ENCODE measurements at places on chromosomes 7 and 10.
A peak's percentile ranks its signal among the peaks of the same experiment; 100 is the strongest.

GRCh38 chr7:143979359-143979758, 20.8 kb upstream of the OR6B1 start:
- DNase-seq, result no peak

DNA sequence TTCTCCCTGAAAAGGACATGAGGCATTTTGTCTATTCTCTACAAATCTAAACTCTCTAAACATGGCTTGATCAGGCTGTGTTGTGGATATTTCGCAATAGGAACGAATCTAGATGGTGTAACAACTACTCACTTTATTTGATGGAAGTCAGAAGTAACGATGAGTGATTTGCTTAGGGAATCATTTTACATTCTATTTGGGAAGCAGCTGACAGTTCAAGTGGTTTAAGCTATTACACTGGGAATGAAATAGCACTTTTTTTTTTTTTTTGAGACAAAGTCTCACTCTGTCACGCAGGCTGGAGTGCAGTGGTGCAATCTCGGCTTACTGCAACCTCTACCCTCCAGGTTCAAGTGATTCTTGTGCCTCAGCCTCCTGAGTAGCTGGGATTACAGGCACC, 44.1 kb downstream of the NPY start:
- DNase-seq, result no peak

GRCh38 chr7:52540041-52540440, 495.4 kb upstream of the POM121L12 start:
- DNase-seq, result no peak

DNA sequence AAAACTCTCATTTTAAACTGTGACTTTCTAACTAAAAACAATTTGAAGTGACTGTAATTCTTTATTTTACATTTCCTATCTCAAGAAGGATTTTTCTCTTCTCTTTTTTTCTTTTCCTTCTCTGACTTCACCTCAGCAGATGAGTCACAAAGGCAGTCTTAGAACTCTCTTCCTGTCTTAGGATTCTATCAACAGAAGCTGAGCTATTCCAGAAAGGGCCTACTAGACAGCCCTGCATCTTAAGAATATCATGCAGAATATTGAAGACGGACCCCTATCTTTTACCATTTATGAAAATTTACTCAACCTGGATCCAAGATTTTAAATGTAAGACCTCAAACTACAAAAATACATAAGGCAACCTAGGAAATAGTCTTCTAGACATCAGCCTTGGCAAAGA, 365.7 kb upstream of the SEMA3C start:
- DNase-seq, result no peak

GRCh38 chr10:51532044-51532443, 167.4 kb downstream of the CSTF2T start:
- DNase-seq, result no peak

GRCh38 chr7:20482071-20482470, 133.4 kb upstream of the ABCB5 start:
- no peak for DNase-seq

GRCh38 chr10:103445767-103446567, 6.2 kb downstream of the CALHM2 start:
- no peak for DNase-seq

DNA sequence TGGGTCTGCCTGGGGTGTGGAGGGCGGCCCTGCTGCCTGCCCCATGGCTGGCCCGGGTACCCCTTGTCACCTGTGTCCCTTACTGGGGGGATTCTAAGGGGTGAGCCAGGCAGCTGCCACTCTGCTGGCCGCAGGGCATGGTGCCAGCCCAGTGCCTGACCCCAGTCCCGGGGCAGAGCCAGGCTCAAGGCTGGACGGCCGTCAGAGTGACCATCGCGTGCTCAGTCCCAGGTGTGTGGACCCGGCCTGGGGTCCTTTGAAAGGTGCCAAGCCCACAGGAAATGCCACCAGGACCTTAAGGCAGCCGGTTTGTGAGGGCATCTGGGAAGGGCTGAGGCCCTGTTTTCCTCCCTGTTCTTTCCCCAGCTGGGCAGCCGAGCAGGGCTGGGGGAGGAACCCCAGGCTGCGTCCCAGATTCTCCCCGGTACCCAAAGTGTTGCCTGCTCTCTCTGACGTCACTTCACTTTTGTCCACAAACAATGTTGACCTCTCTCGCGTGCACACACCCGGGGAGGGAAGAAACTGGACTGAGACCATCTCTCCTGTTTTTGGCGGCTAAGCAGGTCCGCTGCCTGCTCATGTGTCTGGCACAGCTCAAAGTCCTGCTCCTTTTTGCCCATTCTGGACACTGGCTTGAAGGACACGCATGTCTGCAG, 37.6 kb downstream of the PAPOLB start:
- no peak for DNase-seq

DNA sequence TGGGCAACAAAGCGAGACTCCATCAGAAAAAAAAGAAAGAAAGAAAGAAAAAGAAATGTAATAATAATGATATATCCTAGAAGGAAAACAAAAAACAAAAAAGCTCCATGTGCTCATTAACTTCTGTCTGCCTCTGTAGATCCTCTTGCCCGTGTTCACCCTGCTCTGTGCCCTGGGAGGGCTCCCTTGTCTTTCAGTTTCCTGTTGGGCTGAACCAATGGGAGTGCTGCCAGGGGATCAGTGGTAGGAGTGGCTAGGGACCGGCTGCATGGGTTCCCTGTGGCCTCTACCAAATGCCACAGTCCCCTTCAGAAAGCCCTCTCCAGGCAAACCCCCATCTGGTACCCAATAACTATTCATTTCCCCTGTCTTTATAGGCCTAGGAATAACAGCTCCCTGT, 51.8 kb upstream of the PARD3 start:
- no peak for DNase-seq

DNA sequence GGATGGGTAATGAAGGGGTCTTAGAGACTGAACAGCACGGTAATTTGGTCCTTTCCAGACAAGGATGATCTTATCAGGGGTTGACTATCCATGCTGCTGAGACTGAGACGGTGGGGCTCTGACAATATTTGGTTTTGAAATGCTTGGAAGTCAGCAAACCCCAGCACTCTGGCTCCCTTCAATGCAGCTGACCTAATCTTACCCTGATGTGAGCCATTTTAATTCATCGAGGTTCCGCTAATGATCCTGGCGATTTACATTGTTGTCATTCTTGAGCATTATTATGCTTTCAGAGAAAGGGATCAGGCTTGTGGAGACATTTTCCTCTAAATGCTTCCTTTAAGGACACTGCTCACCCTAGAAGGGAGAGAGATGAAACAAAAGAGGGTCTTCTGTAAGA, 114.6 kb upstream of the BMPER start:
- no peak for DNase-seq

DNA sequence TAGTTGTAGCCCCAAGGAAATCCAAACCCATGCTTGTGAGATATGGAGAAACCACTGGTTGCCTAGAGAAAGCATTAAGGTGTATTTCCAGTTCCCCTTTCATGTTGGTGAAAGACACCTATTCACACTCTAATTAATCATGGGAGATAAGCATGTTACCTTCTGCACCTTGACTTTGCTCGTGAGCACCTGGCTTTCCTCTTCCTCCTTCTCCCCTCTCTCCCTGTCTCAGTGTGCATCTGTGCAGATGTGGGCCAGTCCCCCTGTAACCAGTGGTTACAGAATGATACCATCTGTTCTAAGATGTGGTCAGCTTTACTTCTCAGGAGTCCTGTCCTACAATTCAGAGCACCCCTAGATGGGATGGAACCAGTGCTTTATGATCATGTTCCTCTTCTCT, 160.6 kb downstream of the LCOR start:
- DNase-seq, result no peak

DNA sequence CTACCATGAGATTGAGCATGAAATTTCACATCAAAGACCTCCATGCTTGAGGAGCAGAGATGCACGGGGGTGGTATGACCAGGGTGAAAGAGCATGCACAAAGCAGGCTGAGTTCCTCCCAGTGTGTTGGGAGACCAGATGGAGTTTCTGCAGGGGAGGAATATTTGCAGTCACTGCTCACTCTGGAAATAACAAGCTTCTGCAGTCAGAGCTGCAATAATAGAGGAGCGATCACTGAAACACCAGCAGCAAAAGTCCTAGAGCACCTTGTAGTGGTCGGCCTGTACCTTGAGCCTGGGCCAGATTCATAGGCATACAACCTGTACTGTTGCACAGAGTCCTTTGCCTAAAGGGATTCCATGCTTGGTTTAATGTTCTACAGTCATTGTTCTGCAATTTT, 184.5 kb upstream of the SP8 start:
- DNase-seq, result no peak

DNA sequence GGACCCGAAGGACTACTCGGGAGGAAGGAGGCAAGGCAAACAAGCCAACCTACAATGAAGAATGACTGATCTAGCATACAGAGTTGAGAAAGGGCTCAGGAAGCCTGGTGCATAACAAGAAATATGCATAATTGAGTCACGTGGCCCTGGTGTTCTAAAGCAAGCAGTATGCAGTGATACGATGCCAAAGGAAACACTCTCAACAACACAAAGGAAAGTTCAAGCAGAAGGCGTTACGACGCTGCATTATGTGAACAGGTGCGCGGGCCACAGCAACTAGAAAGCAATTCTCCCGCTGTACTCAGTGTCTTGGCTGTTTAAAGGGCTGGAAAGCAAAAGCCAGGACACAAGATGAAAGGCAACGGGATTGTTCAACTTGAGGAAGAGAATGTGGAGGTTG, 100.8 kb downstream of the PRTFDC1 start:
- DNase-seq, result no peak

DNA sequence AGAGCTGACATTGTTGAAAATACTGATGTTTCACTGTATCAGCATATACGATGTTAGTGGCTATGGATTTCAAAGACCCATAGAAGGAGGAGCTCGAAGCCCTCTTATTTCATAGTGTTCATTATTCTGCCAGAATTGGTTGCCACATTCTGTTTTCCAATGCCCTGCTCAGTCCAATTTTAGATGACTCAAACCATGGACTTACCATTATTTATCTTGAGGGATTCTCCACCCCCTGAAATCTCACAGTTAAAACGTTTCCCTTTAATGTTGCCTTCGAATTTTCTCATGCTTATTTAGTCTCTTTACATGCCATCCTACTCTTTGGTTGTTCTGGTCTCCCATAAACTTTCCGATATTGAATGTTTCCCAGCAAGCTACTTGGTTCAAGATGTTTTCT, 264.5 kb downstream of the HDAC9 start:
- no peak for DNase-seq

GRCh38 chr10:119333146-119333792, 125.9 kb downstream of the GRK5 start:
- DNase-seq, result peak; percentile 65

DNA sequence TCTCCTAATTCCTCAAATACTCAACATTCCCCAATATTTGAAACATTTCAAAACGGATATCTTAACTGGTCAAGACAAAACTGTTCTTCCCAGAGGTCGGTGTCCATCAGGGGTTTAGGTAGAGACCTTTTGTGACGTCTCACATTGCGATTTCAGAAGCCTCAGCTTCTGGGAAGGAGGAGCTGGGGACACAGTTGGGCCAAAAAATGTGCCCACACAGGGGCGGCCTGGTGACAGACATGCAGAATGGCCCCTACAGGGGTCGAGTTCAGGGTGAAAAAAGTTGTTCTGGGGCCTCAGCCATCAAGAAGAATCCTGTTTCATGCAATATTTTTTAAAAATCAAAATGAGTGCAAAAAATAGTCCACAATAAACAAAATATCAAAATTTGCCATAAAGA, 108.7 kb upstream of the PFKP start:
- DNase-seq, result no peak

DNA sequence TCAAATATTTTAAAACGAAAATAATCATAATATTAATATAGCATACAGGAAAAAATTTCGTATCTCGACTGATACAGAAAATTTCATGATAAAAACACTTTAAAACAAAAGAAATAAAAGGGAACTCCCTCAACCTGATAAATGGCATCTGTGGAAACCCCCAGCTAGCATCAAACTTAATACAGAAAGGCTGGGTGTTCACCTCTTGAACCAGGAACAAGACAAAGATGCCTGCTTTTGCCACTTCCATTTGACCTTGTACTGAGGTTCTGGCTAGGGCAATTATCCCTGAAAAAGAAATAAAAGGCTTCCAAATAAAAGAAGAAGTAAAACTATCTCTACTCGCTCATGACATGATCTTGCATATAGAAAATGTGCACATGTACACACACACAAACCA, 2.5 kb upstream of the ALOX5 start:
- DNase-seq, result no peak

DNA sequence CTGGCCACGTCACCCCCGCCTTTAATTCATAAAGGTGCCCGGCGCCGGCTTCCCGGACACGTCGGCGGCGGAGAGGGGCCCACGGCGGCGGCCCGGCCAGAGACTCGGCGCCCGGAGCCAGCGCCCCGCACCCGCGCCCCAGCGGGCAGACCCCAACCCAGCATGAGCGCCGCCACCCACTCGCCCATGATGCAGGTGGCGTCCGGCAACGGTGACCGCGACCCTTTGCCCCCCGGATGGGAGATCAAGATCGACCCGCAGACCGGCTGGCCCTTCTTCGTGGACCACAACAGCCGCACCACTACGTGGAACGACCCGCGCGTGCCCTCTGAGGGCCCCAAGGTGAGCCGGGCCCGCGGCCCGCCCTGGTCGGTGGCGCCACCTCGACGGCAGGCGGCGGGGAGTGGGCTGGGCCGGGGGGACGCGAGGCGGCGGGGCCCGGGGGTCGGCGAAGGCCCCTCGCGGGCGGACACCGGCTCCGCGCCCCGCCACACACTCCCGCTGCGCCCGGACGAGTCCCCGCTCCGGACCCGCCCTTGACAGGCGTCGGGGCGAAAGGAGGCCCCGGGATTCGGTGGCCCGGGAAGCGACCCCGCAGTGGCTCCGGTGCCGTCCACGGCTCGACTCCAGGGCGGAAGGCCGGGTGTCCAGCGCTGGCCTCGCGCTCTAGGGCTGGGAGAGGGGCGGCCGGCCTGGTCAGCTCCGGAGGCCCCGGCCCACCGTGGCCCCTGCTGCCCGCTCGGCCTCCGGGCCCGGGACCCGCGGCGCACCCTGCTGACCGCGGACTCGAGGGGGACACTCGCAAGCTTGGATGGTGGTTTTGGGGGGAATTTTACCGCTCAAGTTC, 557 bp downstream of the BAG3 start:
- DNase-seq, result peak; percentile 38

GRCh38 chr10:11341283-11341960, 270.0 kb downstream of the USP6NL start:
- DNase-seq, result no peak

DNA sequence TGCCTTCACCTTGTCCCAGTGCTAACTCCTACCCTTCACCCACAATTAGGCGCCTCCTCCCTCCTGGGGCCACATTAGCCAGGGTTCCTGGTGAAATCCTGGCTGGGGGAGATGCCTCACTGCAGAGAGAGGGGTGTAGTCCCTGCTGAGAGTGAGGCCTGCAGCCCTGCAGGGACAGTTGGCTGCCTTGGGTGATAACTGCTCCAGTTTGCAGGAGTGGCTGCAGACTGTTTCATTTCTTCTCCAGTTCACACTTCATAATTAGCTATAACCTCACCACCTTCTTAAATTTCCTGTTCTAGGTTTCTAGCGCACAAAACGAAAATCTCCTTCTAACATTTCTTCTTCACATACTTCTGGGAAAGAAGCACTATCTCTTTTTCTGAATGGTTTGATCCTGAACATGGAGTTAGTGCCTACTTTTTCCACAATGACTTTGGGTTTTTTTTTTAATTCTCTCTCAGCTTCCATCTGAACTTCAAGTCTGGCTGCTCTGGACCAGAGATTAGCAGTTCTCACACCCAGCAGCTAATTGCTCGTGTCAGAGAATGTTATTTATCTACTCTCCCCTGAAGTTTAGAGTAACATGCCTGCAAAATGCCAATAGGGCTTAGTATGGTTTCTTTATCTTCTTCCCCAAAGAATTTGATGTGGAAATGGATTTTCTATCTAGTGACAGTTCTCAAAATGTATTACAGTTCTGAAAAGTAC, 15.5 kb upstream of the JAZF1 start:
- no peak for DNase-seq
